ENCODE measurements at places on chromosomes 6 and 20.

- no peak for DNase-seq
Observed at GRCh38 chr6:142851601-142852000, 93.4 kb downstream of the HIVEP2 start.

DNA sequence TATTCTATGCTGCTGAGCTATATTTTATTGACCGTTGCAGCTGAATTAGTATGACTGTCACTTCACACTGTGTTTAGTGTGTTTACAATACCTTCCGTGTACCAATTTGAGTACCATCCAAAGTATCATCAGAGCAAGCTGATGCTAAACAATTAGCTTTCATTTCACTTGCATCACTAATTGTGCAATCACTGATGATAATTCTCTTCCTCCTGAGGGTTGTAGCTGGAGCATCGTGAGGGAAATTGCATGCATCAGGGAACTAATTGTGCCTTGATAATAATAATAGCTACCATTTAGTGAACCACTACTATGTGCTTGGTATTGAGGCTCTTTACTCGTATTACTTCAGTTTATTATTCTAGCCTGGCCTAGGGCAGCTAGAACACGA lies 384.8 kb upstream of the SOX4 start:
- DNase-seq, result no peak

DNA sequence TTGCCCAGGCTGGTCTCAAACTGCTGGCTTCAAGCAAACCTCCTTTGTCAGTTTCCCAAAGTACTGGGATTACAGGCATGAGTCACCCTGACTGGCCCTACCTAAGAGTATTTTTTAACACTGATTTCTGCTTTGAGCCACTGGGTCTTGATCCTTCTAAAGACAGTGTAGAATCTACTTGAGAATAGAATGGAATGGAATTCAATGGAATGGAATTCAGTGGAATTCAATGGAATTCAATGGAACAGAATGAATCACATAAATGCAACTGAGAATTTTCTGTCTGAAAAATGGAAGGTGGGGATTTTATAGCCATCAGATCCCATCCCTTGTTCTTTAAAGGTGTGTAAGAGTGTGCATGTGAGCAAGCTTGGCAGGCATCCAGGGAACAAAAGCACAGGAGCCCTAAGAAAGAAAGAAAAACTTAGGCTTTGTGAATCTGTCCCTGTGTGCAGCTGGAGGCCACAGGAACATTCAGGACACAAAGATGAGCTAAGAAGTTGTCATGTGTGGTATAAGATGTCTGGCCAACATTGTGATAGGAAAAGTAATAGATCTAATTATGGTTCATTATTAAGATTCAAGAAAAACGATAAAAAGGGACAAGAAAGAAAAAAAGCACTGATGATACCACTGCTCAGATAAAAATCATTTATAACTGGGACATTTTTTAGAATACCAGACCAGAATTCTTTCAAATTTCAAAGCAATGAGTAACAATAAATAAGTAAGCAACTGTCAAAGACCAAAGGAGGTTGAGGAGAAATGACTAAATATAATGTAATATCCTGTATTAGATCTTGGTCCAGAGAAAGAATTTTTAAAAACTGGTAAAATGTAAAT lies 681.0 kb upstream of the GJE1 start:
- DNase-seq, result no peak

DNA sequence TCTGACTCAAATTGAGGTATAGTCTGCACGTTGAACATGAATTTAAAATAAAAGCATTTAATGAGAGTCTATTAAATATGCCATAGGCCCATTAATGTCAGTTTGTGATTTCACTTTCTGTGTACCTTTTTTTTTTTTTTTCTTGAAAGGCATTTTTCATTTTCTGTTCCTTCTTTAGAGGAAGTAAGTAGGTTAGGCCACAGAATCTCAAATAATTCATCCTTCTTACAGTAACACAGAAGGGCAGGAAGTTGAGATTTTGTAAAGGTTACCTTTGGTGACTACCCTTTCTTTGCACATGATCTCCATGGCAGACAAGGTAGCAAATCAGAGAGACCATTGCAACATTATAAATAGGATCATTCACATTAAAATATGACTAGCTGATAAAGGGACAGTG lies 9.6 kb downstream of the L3MBTL3 start:
- no peak for DNase-seq

DNA sequence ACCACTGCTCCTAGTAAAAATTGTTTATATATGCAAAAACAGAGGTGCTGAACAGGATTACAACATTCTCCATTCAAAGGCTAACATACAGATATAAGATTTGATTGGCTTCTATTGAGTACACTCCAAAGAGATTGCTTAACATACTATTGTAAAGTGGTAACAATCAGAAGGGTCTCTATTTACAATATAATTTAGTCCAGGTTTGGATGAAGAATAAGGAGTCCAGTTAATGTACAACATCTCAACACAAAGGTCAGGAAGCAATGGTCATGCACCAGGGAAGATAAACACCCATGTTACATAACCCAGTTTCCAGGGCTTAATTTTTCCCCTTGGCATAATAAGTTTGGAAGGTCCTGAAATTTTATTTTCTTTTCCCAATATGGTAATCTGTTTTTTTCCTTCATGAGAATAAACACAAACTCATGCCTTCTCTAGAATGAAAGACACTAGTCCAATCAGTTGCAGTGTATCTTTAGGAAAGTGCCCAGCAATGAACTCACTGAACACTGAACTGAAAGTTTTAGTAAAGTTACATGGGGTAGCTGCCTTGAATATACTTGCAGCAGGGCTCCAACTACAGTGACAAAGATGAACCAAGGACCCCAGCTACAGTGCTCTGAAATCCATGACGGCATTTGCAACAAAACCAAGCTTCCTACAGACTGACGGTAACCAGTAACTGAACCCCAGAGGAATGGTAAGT lies 255.3 kb upstream of the GJE1 start:
- DNase-seq, result no peak

DNA sequence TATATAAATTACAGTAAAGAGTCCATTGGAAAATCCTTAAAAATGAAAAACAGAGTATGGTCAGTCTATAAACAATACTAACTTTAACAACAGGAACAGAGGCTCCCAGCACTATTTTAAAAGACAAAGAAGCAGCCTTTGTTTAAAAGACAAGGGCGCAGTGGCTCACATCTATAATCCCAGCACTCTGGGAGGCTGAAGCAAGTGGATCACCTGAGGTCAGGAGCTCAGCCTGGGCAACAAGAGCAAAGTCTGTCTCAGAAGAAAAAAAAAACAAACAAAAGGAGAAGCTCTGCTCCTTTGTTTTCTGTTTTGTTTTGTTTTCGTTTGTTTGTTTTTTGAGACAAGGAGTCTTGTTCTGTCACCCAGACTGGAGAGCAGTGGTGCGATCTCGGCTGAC lies 89.4 kb downstream of the DTNBP1 start:
- no peak for DNase-seq

DNA sequence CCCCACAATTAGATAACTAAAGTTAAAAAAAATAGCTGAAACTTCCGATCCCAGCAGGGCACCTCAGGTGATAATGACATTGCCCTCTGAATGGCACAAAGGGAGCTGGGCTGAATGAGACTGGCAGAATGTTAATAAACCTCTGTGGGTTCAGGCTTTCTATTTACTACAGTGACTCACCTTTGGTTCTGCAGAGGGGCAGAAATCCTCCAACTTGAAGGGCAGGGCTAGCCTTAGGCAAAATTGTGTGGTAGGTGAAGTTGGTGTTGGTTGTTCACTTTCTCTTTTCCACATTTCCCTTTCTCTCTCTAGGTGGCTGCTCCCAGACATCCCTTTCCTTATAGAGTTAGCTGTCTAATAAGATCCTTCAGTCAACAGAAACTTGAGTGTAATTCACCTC lies 625.2 kb downstream of the EPM2A start:
- no peak for DNase-seq

DNA sequence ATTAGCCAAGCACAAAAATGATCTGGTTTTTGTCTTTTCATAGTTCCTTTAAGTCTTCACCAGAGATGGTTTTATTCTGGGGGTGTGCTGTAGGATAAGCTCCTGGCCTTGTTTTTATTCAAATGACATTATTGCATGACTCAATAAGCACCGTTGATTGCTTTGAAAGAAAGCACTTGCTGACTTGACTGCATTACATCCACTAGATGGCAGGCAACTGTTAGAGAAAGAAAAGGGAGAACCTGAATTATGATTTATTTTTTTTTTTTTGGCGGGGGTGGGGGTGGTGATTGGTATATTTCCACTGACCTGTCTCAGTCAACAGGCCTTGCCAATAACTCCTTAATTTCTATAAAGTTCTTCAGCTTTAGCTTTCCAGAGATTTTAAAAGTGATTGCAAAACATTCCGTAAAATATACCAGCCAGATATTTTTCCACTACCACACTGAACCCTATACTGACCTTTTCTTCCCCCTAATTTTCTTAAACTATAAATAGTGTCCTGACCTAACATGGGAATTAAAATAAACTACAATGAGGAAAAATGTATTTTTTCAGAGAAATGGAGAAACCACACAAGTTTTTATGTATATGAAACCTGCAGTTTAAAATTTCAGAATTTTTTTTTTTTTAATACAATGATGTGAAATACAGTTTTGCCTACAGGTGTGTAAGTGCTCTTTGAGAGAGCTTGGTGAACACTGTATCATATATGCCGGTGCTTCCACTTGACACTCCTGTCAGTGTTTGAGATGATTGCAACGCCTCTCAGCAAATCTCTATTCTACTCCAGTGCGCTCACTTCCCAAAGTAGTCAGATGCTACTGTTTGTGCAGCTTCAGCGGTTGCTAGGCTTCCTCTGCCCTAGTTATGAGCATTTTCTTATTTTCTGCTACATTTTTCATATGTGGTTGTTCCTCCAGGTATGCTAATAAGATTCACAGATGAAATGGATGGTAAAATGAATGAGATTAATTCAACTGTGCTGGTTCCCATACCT lies 274.3 kb downstream of the CD109 start:
- no peak for DNase-seq

- DNase-seq, result no peak
Observed at GRCh38 chr20:39264506-39265172, 302.5 kb downstream of the DHX35 start.

DNA sequence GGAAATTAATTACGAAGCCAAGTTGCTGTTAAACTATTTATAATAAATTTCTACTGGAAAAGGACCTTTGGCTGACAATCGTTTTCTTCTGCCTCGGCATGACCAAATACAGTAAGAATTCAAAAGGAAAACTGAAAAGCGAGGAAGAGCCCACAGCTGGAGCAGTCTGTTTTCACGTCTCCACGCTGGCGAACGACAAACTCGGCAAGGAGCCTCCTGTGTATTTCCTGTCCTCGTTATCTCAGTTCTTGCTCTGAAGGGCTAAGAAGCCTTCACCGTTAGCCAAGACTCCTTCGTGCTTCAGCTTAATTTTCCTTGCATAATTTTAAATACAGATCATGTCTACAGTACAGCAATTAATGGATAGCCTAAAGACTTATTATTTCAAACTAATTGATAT lies 214.3 kb upstream of the PLCB4 start:
- DNase-seq, result no peak

Data from activated CD4-positive, alpha-beta T cell treated with anti-CD3 and anti-CD28 coated beads for 1 hour (primary cell).